ENCODE measurements at places on chromosomes 1 and 21. TPM values are rescaled to one million over a fixed set of nuclear protein-coding genes. Genes with fewer than 3 reads are reported as not detected.

Gene OR10R2
- total RNA-seq = not detected

Gene MRPS6
- total RNA-seq = 116 TPM

Gene FAM131C
- total RNA-seq = 0.45 TPM

Gene FCRL5
- 0.32 TPM for total RNA-seq

Gene PRR9
- not detected for total RNA-seq

Gene AZIN2
- 1.8 TPM for total RNA-seq

Gene LYPD8
- total RNA-seq = not detected

Data from activated naive CD8-positive, alpha-beta T cell treated with anti-CD3 and anti-CD28 coated beads for 36 hours (primary cell).